Panc1 (cell line): ENCODE measurements at places on chromosomes 13 and 19. TPM values are rescaled to one million over a fixed set of nuclear protein-coding genes. Genes with fewer than 3 reads are reported as not detected.

The NOVA2 gene
- 0.44 TPM for total RNA-seq

The C19orf33 gene
- 201 TPM for total RNA-seq

The MEDAG gene
- 0.67 TPM for total RNA-seq

The RFX1 gene
- total RNA-seq = 15.2 TPM

DNA sequence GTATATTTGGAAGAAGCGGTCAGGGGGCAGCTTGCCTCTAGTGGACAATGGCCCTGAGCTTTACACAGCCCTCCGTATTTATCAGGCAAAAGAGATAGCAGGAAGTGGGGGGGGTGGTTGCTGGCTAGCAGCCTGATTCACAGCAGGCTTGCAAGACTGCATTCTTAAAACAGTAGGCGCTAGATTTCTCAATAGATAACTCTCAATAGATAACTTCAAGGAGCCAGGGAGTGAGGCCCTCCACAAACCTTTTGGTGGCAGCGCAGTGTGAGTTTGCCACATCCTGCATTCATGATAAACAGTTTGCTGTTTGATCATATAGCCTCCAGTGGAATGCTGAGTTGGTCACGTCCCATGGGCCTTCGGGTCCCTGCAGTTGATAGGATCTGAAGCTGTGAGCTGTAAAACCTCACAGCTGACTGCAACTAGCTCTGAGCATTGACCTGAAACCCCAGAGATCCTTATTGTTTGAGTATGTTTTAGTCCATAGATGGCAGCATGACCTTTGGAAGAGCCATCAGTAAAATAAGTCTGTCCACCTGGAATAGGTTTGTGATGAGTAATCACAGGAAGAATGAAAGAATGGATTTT, 12.2 kb downstream of the FPR3 start:
- H3K27me3 ChIP-seq = no peaks in the 10 kb centered on the region
- no peak for DNase-seq
- no peaks in the 10 kb centered on the region for H3K36me3 ChIP-seq

DNA sequence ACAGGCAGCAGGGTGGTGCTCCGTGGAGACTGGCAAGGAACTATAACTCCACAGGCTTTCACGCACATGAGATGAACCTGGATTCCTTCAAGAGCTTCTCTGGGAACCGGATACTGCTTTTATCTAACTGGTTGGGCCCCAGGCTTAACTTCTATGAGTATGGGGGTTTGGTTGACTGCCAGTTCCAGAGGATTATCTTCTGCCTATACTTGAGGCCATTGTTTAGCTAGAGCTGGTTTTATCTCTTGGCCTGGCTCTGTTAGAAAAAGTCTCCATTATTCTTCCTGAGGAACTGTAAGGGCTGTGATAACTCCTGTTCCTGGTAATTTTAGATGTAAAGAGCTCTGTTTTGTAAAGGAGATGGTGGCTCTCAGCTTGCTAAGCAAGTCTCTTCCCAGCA, 40.9 kb downstream of the ZNF846 start:
- no peaks in the 10 kb centered on the region for H3K36me3 ChIP-seq
- H3K4me1 ChIP-seq = no peaks in the 10 kb centered on the region
- DNase-seq = no peak
- no peak overlapping the region for H3K4me3 ChIP-seq

DNA sequence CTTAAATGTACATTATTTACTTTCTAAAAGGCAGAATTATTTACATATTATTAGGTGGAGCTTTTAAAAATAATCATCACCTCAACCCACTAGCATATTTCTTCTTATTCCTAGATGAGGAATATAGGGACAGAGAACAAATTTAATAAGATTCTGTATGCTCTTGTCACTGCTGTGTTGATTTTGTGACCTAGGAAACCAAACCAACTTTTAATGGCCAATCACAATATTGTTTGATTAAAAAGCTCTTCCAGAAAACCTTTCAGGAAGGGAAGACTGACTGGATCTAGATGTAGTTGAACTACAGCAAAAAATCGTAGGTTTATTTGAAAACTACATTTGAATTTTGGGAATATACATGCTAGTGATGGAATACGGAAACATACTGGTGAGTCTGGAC, 91.8 kb upstream of the RAP2A start:
- H3K27me3 ChIP-seq = no peaks in the 10 kb centered on the region
- H3K36me3 ChIP-seq = peaks cover 16% of the 10 kb centered on the region
- DNase-seq = no peak
- H3K27ac ChIP-seq = peak overlapping the region; percentile 96
- H3K4me1 ChIP-seq = peaks cover 55% of the 10 kb centered on the region

DNA sequence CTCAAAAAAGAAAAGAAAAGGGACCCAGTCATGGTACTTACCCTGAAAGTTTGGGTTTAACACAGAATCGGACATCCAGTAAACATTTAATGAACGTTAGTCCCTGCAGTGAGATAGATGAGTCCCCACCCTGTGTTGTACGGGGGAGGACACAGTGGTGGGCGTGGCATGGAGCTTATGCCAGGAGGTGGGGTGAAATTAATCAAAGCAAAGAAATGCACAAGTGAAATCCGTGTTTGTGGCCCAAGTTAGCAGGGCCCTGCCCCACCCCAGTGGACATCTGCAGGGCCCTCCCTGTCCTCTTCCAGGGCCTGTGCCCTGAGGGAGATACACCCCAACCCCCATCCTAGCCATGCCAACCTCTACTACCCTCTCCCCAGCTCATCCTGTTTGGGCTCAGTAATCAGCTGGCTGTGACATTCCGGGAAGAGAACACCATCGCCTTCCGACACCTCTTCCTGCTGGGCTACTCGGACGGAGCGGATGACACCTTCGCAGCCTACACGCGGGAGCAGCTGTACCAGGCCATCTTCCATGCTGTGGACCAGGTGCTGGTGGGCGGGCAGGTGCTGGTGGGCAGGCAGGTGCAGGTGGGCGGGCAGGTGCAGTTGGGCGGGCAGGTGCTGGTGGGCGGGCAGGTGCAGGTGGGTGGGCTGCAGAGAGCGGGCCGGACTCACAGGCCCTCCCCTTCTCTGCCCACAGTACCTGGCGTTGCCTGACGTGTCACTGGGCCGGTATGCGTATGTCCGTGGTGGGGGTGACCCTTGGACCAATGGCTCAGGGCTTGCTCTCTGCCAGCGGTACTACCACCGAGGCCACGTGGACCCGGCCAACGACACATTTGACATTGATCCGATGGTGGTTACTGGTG, 3.9 kb downstream of the MCOLN1 start:
- DNase-seq = no peak
- no peaks in the 10 kb centered on the region for H3K4me1 ChIP-seq
- H3K4me3 ChIP-seq = no peak overlapping the region
- no peaks in the 10 kb centered on the region for H3K27me3 ChIP-seq
- no peaks in the 10 kb centered on the region; the same call in 1 of the 2 replicates for H3K36me3 ChIP-seq
- no peak overlapping the region for H3K27ac ChIP-seq

- H3K36me3 ChIP-seq = no peaks in the 10 kb centered on the region
- no peaks in the 10 kb centered on the region for H3K4me1 ChIP-seq
- H3K27me3 ChIP-seq = no peaks in the 10 kb centered on the region
- no peak for DNase-seq
Observed at GRCh38 chr13:51778392-51778791, 25.6 kb downstream of the DHRS12 start.

DNA sequence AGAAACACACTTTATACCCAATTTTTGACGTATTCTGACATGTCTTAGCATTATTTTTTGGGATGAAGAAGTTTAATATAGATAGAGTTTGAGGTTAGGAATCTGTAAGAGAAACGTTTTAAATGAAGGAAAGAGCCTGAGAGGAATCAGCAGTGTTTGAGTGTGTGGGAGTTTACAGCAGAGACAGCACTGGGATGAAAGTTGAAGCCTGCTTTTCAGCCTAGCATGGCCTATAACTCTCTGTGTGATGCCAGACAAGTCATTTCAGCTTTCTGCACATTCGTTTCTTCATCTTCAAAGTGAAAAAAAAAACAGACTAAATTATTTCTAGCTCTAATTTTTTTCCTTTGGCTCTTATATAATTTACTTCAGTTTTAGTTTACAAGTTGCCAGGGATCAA, 177.1 kb downstream of the RGCC start:
- DNase-seq = no peak
- H3K4me1 ChIP-seq = no peaks in the 10 kb centered on the region
- H3K27ac ChIP-seq = no peak overlapping the region
- no peaks in the 10 kb centered on the region for H3K36me3 ChIP-seq

DNA sequence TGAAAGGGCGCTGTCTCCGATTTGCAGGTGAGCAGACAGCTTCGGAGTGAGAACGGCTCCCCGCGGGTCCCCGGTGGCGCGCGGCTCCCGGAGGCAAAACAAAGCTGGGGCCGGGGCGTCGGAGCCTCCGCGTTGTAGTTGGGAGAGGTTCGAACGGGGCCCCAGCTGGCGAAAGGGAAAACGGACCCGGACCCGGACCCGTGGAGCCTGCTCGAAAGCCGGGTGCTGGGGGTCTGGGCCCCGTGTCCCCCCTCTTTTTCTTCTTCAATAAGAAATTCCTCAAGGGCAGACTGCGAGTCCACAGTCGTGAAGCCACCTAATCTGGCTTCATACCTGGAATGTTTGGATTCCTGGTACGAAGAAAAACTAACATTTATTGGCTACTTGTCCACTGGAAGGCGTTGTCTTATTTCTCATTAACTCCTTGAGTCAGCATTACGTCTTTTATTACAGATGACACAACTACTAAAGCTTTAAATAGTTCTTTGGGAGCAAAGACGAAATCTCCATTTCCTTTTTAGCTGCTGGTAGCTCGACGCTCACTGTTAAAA, 632 bp upstream of the MTIF3 start:
- H3K27me3 ChIP-seq = no peaks in the 10 kb centered on the region
- no peak for DNase-seq
- H3K4me1 ChIP-seq = peaks cover 9% of the 10 kb centered on the region
- H3K27ac ChIP-seq = peak overlapping the region; percentile 89

DNA sequence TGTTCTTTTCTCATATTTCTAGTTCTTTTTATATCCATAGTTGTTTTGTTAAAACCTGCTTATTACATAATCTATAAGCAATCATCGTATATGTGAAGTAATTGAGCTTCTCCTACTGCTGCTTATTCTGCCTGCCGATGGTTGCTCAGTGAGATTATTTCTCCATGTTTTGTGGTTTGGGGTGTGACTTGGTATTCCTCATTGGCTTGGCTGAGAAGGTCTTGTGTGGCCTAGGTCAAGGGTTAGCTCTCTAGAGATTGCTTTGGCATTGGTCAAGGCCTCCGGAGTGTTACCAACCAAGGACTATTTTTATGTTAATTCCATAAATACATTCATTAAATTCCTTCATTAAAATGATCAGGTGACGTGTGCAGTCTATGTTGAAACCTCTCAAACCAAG, 302.8 kb downstream of the MYO16 start:
- H3K36me3 ChIP-seq = no peaks in the 10 kb centered on the region
- no peaks in the 10 kb centered on the region for H3K4me1 ChIP-seq
- H3K27ac ChIP-seq = no peak overlapping the region
- H3K27me3 ChIP-seq = no peaks in the 10 kb centered on the region
- no peak for DNase-seq
- H3K4me3 ChIP-seq = no peak overlapping the region

GRCh38 chr13:40352380-40352778, 314.1 kb downstream of the FOXO1 start:
- H3K36me3 ChIP-seq = no peaks in the 10 kb centered on the region
- DNase-seq = no peak
- H3K27ac ChIP-seq = no peak overlapping the region
- no peak overlapping the region for H3K4me3 ChIP-seq

DNA sequence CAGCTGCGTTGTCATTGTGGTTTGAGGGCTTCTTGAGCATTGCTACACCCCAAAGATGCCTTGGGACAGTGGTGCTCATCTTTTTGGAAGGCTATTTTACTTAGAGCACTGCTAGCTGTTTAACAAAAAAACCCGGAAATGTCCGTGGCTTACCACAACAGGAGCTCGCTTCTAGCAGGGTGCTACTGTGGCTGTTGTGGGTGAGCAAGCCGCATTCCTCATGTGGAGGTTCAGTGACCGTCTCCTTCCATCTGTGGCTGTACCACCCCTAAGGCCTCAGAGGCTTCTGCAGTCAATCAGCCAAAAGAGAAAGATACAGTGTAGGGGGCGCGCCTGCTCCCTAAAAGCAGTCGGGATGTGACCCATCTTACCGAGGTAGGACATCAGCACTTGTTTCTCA, 1004.2 kb downstream of the UQCRFS1 start:
- no peaks in the 10 kb centered on the region for H3K4me1 ChIP-seq
- H3K36me3 ChIP-seq = no peaks in the 10 kb centered on the region
- no peak overlapping the region for H3K27ac ChIP-seq
- no peaks in the 10 kb centered on the region for H3K27me3 ChIP-seq
- no peak for DNase-seq

GRCh38 chr13:98548230-98548629, 28.7 kb downstream of the STK24 start:
- no peaks in the 10 kb centered on the region for H3K36me3 ChIP-seq
- no peak for DNase-seq
- H3K27ac ChIP-seq = no peak overlapping the region

DNA sequence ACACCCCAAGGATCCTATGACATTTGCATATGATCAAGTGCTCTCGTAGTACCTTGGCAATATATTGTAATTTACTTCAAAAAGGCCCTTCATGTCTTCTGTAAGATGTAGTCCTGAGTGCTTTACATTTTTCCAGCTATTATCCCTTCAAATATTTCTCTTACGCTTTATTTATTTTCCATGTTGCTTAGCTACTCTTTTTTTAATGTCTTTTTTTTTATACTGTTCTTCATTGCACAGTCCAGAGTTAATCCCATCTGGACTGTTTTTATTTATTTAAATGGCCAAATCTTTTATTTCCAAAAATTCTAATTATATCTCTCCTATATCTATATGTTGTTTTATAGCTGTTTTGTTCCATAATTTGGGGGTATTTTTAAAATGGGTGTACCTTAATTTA, 371.3 kb downstream of the SLC7A1 start:
- H3K36me3 ChIP-seq = no peaks in the 10 kb centered on the region
- DNase-seq = no peak
- no peaks in the 10 kb centered on the region for H3K4me1 ChIP-seq
- no peak overlapping the region for H3K4me3 ChIP-seq
- no peaks in the 10 kb centered on the region for H3K27me3 ChIP-seq

DNA sequence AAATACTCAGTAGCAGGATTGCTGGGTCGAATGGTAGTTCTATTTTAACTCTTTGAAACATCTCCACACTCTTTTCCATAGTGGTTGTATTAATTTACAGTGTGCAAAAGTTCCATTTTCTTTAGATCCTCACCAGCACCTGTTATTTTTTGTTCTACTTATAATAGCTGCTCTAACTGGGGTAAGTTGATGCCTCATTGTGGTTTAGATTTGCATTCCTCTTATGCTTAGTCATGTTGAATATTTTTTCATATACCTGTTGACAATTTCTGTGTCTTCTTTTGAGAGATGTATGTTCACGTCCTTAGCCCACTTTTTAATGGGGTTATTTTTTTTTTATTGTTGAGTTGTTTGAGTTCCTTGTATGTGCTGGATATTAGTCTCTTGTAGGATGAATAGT, 144.6 kb downstream of the NBEA start:
- no peak overlapping the region for H3K4me3 ChIP-seq
- DNase-seq = no peak
- H3K4me1 ChIP-seq = no peaks in the 10 kb centered on the region
- no peaks in the 10 kb centered on the region; the same call in 1 of the 2 replicates for H3K36me3 ChIP-seq
- no peaks in the 10 kb centered on the region for H3K27me3 ChIP-seq
- no peak overlapping the region for H3K27ac ChIP-seq

DNA sequence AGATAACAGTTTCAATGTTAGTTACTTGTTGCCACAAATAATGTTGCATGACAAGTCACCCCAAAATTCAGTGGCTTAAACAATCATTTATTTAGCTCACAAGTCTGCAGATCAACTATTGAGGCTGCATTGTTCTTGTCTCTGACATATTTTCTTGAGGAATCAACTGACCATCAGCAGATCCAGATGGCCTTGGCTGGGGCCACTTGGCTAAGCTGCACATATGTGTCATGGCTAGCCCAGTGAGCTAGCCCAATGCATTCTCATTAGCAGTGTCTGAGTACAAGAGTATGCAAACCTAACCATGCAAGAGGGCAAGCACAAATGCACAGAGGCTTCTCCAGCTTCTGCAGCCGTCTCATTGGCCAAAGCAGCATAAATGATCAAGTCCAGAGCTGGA, 180.4 kb downstream of the DNAJC15 start:
- no peaks in the 10 kb centered on the region for H3K36me3 ChIP-seq
- H3K4me1 ChIP-seq = no peaks in the 10 kb centered on the region
- no peak overlapping the region for H3K4me3 ChIP-seq
